ENCODE measurements at places on chromosomes 7 and 10. TPM values are rescaled to one million over a fixed set of nuclear protein-coding genes. Genes with fewer than 3 reads are reported as not detected.

DNA sequence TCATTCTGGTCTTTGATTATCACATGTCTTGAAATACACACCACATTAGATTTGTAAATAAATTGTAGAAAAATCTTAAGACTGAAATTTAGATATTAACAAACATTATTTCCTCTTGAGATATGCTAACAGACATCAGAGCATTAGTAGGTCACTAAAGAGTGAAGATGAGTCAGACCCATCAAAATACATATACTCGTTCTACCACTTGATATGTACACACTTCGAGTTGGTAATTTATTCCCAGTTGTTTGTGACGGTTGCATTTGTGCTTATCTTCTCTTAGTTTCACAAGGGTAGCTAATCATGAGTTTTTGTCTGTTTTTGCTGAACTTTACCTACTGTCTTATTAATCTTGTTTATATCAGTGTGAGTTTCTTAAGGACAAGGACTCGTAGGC lies 383.4 kb downstream of the AUTS2 start:
- DNase-seq = no peak

GRCh38 chr10:102579328-102579727 lies 65.0 kb upstream of the TRIM8 start:
- DNase-seq = no peak

DNA sequence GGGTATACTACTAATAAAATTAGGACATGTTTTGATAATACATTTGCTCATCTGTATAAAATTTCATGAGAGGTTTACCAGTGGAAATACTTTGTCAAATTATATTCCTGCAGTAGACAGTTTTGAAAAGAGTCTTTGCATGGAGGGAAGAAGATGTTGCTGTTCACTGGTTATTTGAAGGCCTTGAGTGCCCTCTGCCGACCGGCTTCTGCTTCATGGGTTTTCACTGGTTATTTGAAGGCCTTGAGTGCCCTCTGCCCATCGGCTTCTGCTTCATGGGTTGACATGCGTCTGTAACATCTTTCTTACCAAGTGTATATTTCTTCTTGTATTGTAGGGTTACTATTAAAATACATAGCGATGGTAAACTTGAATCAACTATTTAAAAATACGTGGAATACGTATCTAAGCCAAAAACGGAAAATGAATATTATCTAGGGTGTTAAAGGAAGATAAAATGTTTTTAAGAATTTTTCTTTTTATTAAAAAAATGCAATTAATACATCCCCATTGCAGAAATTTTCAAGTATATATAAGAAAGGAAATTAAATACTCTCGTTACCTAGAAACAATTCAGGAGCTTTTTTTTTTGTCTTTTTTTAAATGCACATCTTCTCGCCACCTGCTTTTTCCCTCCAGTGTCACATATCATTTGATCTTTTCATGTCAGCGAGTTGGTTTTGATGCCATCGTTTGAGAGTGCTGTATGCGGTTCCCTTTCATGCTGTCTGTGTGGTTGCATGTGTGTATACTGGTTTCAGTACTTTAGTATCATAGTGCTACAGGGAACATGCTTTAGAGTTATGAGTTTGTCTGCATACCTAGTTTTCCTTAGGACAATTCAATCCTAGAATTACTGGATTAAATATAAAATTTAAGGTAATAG lies 73.4 kb downstream of the SHH start:
- peak; percentile 75 for DNase-seq

DNA sequence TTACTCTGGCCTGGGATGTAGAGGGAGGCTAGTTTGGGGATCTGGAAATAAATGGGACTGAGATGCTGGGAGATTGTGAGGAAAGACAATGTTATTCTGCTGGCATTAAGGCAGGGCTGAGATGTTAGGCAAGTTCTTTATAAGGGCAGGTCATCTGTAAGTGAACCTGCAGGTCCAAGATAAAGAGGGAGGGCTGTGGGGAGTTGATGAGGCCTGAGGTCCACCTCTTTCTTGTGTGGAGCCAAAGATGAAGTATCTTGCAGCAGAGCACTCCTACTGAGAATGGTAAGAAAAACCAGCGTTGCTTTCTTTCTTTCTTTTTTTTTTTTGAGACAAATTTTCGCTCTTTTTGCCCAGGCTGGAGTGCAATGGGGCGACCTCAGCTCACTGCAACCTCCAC lies 19.1 kb downstream of the CYCS start:
- no peak for DNase-seq

DNA sequence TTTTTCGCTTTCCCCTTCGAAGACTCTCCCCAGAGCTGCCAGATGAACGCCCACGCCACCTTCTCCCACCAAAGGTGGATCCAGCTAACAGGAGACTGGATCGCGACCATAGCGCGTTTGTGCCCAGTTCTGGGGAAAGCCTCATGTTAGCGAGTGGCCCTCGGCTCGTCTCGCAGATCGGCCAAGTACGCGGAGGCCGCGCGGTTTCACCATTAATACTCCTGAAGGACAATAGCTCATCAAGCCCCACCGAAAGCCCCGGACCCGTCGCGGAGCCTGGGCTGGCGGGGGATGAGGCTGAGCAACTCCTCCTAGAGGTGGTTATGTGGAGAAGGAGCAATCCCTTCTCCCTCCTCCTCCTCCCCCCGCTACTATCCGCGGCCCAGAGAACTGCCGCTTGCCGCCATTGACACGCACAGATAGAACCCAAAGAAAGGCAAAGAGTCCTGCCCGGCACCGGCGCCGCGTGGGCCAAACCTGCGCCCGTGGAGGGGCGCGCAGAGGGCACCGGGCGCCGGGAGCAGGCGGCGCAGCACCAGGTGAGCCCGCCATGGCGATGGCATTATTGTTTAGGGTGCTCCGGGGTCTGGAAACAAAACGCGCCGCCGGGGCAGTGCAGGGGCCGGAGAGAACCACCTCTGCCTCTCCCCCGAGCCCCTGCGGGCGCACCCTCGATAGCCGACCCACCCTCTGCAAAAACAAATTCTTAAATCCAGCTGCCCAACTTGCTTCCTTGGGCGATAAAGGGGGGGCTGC lies at the start of gene MACROH2A2:
MACROH2A2 (plus strand) TSS at position 385 of the 756 bp plus-strand sequence. CDS start 22,813 bp downstream, outside the sequence.
- peak; percentile 58 for DNase-seq

- DNase-seq = no peak
These were observed 476.5 kb upstream of the PCDH15 start for GRCh38 chr10:55277549-55277948.

- DNase-seq = peak; percentile 33
These were observed 434.4 kb upstream of the ZMIZ1 start for GRCh38 chr10:78634389-78634815.

DNA sequence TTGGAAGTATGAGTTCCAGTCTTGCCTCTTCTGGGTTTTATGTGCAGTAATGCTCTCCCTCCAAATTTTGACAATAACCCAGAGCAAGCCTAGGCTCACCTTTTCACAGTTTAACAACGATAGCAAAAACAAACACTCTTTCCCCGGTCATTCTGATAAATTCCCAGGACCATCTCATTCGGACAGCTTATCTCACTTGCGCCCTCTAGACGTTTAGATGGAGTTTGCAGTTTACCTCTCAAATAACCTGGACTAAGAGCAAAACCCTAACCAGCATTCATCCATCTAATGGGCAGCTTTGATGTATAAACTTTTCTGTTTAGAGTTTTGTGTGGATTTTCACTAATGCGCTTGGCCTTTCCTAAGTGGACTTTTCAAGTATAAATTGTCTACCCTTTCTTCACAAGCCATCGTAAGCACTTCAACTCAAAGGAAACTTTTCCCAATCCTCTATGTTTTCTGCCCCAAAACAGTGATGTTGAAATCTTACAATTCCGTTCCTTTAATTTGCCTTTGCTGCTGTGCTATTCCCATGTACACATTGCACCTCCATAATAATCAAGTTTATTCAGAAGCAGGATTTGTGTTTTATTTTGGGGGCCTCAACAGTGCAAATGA lies 114.9 kb downstream of the HDAC9 start:
- peak; percentile 41 for DNase-seq

DNA sequence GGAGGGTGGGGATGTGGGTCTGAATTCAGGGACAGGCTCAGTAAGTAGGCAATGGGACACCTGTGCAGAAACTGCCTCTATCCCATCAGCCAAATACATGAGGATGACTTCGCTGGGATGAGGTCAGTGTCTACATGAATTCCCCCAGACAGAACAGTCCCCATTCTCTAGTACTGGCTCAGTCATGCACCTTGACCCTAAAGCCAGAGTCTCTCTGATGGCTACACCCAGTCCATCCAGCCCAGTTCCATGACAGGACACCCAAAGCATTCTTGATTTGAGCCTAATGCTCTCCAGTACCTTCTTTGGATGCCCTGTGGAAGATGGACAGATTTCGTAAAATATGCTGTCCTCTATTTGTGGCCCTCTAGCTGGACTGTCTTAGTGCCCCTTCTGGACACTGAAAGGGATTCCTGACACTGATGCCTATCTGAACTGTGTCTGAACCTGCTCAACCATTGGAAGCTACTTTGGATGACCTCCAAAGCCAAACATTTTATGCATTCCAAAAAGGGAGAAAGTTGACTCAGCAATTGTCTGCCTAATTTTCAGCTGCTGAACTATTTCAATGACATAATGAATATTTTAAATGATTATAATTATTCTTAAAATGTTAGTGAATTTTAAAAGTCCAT lies 14.6 kb downstream of the SFRP4 start:
- DNase-seq = peak; percentile 78

GRCh38 chr7:30627026-30627425 lies 32.3 kb downstream of the GARS1 start:
- no peak for DNase-seq

- no peak for DNase-seq
These were observed 88.1 kb upstream of the FOXI2 start for GRCh38 chr10:127648885-127649284.

GRCh38 chr7:128056901-128057300 lies 25.7 kb upstream of the LRRC4 start:
- peak; percentile 89 for DNase-seq

GRCh38 chr10:11175823-11176243 lies 158.2 kb downstream of the CELF2 start:
- no peak for DNase-seq

- DNase-seq = no peak
These were observed 70.5 kb downstream of the SH3PXD2A start for GRCh38 chr10:103784723-103785418.

- DNase-seq = no peak
These were observed 173.6 kb upstream of the PRSS58 start for GRCh38 chr7:142431491-142431890.

GRCh38 chr10:7507887-7508726 lies 97.3 kb upstream of the SFMBT2 start:
- no peak for DNase-seq

DNA sequence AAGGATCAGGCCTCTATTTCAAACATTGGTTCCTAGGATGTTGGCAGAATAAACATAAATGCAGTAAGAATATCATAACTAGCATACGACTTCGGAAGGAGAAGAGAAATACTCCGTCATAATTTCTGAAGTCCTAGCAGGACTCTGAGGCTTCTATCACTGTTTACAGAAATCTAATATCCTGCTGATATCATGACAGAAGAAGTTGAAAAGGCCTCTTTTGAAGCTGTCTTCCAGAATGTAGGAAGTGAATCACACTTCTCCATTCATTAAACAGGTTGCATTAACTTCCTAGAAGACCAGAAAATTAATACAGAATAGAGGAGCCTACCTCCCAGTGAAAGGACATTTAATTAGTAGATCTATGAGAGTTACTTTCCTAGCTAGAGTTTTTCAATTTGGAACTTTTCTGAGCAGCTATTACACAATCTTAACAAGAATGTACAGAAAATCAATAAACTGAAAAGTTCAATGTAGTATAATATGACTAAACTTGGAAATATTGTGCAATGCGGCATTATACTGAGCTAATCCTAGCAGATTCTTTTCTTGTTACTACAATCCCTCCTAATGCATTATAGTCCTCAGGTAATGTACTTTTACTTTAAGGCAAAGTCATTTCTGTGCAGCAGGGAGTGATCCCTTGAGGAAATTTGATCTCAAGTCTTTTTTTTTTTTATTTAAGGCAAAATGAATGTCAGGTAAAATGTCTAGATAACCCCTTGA lies 622.6 kb upstream of the CELF2 start:
- DNase-seq = no peak

GRCh38 chr7:155108144-155108901 lies 38.2 kb downstream of the HTR5A start:
- DNase-seq = no peak

GRCh38 chr10:85791818-85792532 lies 574.6 kb downstream of the GRID1 start:
- DNase-seq = no peak

DNA sequence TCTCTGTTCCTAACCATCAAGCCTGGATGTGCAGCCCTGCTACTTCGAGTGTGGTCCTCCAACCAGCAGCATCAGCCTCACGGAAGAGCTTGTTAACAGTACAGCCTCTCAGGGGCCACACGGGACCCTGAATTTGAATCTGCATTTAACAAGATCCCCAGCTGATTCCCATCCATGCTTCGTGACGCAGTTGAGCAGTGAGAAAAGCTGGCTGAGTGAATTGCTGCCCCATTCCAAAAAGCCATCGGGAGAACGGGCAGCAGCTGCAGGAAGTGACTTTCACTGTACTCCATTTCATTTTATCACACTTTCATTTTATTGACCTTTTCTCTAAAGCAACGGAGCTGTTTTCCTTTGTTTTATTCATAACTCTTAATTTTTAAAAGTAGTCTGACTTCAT lies 22.5 kb downstream of the FAM171A1 start:
- DNase-seq = peak; percentile 51

- no peak for DNase-seq
These were observed 307.3 kb downstream of the IPMK start for GRCh38 chr10:57960406-57960805.

DNA sequence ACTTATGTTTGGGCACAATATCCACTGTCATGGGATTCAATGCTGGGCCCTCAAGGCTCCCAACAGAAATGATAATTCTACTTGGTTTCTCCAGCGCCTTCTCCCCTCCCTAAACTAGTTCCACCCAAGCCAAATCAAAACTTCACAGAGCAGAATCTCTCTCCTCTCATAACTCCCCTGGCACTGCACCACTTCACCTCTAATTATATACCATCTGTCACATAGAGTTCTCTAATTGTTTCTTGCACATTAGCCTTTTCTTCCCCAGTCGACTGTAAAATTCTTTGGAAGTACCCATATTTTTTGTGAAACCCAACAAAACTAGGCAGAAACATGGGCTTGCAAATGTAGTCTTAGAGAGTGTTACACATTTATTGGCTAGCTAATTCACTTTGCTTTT lies 8.1 kb downstream of the SGMS1 start:
- no peak for DNase-seq

DNA sequence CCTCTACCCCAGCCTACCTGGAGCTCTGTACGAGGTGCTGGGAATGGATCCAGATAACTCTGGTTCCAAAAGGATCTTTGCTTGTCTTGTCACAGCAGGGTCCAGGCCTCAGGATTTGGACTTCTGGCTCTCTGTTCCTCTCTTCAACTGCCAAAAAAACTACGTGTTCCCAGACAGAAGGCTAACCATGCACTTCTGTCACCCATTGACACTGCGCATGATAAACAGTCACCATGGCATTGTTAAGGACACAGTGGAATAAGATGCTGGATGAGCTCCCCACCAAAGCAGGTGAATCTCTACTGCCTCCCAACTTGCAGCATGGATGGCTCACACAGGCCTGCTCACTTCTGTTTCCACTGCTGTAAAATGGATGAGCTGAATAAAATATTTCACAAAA lies 637.9 kb downstream of the TNS3 start:
- no peak for DNase-seq

The UPK3B gene
- total RNA-seq = not detected

The ITPRID1 gene
- not detected for total RNA-seq

The HYAL4 gene
- not detected for total RNA-seq

The WAPL gene
- 36.6 TPM for total RNA-seq

The STOX1 gene
- total RNA-seq = 0.58 TPM

The SPDYE6 gene
- not detected for total RNA-seq

The SCART1 gene
- 1.0 TPM for total RNA-seq

The MEIG1 gene
- not detected for total RNA-seq

The SFRP5 gene
- not detected for total RNA-seq

The LIPF gene
- not detected for total RNA-seq
